ENCODE measurements at places on chromosomes 3 and 15. TPM values are rescaled to one million over a fixed set of nuclear protein-coding genes. Genes with fewer than 3 reads are reported as not detected.
A peak's percentile ranks its signal among the peaks of the same experiment; 100 is the strongest.

GRCh38 chr3:36695113-36695768 is 69.1 kb downstream of the DCLK3 start:
- no peak for DNase-seq

GRCh38 chr3:65751123-65751700 is 287.5 kb downstream of the MAGI1 start:
- peak; percentile 80 for DNase-seq

- no peak for DNase-seq
These were observed 3.7 kb upstream of the PLD1 start for GRCh38 chr3:171813897-171814460.

DNA sequence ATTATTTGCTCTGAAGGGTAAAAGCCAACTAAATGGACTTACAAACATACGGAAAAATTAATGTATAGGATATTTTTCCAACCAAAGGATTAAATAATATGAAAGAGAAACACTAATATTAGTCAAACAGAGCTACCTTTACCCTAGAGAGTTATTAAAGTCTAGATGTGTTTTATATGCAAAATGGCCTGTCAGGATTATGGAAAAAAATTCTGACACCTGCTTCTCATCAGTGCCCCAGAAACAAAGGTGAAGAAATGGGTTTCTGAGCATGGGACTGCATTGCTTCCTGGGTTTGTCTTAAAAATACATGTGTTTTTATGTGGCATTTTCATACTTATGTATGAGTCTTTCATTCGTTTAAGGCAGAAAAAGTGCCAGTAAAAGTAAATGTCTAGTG is 148.3 kb downstream of the ROBO2 start:
- DNase-seq = no peak

- DNase-seq = no peak
These were observed 85.4 kb downstream of the PPM1L start for GRCh38 chr3:160841455-160841854.

DNA sequence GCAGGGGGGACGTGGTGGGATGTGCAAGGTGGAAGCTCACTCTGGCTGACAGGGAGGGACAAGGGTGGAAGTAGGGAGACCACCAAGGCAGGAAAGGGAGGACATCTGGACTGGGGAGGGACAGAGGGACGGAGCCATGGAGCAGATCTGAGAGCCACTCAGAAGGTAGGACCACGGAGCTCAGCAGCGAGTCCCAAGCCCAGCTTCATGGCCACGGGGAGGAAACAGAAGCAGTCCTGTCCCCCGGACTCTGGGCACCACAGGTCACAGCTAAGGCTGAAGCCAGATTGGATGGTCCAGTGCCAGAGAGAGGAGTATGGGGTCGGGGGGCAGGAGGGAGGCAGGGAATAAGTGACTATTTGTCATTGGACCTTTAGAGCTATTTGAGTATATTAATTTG is 220.1 kb downstream of the TBC1D2B start:
- no peak for DNase-seq

DNA sequence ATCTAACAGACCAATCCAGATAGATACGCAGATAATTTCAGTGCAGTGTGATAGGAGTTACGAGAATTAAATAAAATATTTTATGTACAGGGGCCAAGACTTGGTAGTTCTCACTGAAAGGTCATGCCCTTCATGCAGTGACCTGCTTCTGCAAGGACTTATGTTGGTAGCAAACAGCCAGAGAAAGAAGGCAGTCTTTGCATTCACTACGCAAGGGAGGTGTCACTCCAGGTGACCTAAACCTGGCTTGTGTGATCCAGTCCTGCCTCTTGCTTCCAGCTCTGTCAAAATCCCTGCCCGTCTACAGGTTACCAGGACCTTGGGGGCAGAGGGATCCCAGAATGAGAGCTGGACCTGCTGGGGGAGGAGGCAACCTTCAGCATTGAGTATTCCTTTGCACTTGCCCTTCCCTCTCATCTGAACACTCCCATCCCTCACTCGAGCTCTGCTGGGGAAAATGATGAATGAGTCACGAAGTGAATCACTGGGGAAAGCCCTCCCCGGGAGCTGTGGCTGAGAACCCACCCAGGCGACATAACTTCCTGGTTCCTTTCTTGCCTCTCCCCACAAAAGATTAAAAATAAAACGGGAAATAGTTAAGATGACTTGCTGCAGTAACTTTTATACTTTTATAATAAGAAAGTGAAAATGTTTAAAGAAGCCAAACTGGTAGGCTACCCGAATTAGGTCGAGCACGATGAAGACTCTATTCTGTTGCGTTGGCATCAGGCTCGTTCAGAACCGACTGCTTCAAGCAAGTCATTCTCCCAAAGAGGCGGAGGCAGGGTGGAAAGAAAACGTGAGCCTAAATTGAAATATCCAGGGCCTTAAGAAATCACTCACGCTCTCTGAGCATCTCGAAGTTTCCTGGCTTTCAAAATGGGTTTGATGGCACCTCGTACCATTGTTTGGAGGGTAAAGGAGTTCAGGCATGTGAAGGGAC is 216.1 kb downstream of the SLCO3A1 start:
- no peak for DNase-seq

DNA sequence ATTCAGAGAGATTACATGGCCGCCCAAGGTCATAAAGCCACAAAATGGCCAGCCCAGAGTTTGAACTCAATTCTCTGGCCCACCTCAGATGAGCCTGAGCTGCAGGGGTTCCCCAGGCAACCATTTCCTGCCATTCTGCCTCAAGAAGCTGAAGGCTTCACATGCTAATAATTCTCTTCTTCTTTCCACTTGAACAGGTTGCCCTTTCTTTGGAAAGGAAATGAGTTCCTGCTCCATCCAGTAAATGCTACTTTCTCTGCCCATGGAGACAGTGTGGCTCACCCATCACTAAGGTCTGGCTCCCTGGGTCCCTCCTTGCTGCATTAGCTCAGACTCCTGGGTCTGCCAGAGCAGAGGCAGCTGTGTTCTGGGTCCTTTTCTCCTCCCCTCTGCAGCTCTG is 48.2 kb downstream of the TRIM42 start:
- DNase-seq = no peak

- DNase-seq = no peak
These were observed 26.9 kb downstream of the GYG1 start for GRCh38 chr3:149018247-149018646.

- DNase-seq = no peak
These were observed 8.2 kb downstream of the ANKRD34C start for GRCh38 chr15:79290642-79291275.

DNA sequence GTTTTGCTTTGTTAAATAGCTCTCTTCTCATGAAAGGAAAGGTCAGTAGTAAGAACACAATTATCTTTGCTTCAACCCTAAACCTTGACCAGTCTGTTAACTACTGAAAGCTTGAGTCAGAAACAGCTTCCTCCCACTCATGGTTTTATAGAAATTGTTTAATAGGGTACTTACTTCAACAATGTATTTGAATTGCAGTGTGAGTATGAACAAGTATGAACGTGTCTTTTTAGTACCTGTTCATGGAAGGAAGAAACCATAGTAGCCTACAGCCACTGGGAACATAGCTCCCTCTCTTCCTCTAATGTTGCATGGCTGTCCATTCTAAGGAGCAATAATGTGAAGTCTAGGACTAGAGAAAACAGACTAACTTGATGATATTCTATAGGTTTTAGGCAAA is 311.0 kb downstream of the MCTP2 start:
- DNase-seq = no peak

DNA sequence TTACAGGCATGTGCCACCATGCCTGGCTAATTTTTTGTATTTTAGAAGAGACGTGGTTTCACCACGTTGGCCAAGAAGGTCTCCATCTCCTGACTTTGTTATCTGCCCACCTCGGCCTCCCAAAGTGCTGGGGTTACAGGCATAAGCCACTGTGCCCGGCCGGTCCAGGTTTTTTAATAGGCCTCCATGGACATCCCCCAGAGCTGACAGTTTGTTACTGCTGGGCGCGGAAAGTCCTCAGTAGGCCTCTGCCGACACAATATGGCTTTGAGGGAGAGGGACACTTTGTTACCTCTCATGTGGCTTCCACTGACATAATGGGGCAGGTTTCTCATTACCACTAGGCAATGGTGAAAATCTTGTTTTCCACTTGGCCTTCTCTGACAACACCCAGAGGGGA is 152.0 kb downstream of the WNT7A start:
- no peak for DNase-seq

- no peak for DNase-seq
These were observed 52.1 kb upstream of the P3H2 start for GRCh38 chr3:190172751-190173150.

- DNase-seq = no peak
These were observed 19.9 kb upstream of the CACNA2D2 start for GRCh38 chr3:50523279-50523811.

- DNase-seq = no peak
These were observed 91.9 kb downstream of the IMPG2 start for GRCh38 chr3:101228441-101228840.

- DNase-seq = no peak
These were observed 390.5 kb upstream of the ROBO1 start for GRCh38 chr3:80158332-80158731.

DNA sequence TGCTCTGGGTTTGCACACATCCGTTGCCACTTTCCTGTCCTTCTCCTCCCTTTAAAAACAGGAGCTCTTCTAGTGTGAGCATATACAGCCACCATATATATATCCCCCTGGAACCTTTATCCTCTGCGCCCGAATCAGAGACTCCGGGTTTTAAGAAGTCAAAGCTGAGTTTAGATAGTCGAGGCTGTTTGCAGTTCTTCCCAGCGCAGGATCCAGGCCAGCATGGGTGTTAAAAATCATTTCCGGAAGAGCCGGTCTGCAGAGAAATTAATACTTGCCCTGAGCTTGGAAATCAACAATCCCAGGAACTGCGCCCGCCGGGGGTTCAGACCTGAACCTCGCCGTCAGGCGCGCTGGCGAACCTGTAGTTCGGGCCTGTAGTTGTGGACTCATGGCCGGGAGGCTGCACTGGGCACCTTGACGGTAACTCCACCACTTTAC is 2.3 kb downstream of the SHOX2 start:
- no peak for DNase-seq

- no peak for DNase-seq
These were observed 788 bp downstream of the FOXB1 start for GRCh38 chr15:60004846-60005351.

DNA sequence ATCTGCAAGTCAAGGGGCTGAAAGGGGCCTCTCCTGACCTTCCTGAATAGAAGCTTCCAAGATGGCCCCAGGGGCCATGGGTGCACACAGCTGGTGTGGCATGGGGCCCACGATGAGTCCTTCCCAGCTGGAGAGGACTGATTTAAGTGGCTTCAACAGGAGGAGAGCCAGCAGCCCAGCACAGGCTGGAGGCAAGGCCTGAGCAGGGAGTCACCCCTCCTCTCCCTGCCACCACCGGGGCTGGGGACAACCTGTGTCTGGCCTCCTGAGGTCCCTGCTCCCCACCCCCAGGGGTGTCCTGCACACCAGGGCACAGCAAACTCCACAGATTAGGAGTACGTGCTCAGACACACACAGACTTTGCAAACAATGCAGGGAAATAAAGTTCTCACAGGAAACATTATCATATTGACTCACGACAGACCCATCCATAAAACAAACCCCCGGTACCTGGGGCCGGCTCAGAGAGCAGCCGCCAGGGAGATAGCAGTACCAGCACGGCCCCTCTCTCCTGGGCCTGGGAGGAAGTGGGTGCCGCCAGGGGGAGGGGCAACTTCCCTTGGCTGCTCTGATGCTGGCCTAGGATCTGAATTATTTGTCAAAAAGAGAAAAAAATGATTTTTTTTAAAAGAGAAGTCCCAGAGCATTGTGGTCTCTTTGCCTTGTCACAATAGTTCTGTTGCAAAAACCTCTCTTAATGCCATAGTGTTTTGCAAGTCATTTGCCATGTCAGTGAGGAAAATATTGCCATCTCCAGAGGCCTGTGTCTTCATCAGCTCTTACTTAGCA is 21.9 kb upstream of the TSEN2 start:
- no peak for DNase-seq

GRCh38 chr3:169966951-169967915 is 626 bp downstream of the SEC62 start:
- DNase-seq = no peak

- DNase-seq = no peak
These were observed 6.8 kb downstream of the CDAN1 start for GRCh38 chr15:42730135-42730534.

DNA sequence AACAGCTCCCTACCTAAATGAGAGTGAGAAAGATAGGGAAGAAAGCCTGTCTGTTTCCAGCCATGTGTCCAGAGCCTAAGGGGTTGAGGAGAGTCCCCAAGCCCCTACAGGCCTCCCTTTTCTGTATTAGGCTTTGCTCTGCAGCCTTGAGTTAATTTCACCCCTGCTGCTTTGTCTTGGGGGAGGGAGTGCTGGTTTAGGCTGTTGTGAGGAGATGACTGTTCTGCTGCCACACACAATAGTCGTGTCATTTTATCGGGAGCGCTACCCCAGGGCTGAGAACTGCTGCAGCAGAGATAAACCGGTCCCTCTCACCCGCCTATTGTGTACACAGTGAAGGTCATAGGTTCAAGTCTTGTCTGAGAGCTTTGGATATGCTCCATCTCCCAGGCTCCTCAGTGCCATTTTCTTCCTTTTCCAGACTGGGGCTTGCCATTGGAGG is 1.4 kb downstream of the ZNF609 start:
- peak; percentile 25 for DNase-seq

TM6SF1 gene
- 0.16 TPM for total RNA-seq

FBXL2 gene
- 8.8 TPM for total RNA-seq

AMT gene
- total RNA-seq = 14.0 TPM

ZNF385D gene
- 2.1 TPM for total RNA-seq

TEX264 gene
- total RNA-seq = 20.8 TPM

CCDC14 gene
- total RNA-seq = 117 TPM

FSIP1 gene
- 8.1 TPM for total RNA-seq

MUC4 gene
- total RNA-seq = not detected

ARPP21 gene
- 0.12 TPM for total RNA-seq

TOP2B gene
- 170 TPM for total RNA-seq

All from neural crest cell (in vitro differentiated cells).